ENCODE measurements at places on chromosomes 7 and 10.

DNA sequence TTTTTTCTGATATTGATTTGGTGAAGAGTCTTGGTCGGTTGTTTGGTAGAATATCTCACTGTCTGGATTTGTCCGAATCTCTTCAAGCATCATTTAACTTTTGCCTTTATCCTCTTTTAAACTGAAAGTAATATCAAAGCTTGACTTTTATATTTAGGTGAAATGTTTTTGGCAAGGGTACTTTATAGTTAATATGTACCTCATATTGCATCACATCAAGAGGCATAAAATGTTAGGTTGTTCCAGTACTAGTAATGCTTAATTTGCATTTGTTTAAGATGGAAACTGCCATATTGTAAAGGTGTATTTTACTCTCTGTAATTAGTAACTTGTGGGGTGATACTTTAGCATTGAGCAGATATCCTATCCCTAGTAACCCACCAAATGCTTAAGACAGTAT is 17.1 kb upstream of the DDX21 start:
- no peak for DNase-seq

DNA sequence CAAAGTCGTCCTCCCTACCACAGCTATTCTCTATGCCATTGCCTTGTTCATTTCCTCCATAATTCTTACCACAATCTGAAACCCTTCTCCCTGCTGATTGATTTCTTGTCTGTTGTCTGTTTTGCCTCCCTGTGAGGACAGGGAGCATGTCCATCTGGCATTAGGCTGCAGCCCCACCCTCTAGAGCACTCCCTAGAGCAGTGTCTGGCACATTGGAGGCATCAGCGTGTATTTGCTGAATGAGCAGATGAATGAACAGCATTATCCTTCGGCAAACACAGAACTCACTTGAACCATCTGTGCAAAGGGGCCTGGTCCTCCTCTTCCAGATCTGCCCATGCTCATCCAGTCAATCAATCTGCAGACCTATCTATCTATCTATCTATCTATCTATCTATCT is 5.1 kb upstream of the DMBT1 start:
- DNase-seq, result no peak

- DNase-seq, result no peak
Observed at GRCh38 chr10:84542522-84543490, 214.4 kb downstream of the CCSER2 start.

- DNase-seq, result no peak
Observed at GRCh38 chr10:109898666-109899355, 24.5 kb downstream of the XPNPEP1 start.

DNA sequence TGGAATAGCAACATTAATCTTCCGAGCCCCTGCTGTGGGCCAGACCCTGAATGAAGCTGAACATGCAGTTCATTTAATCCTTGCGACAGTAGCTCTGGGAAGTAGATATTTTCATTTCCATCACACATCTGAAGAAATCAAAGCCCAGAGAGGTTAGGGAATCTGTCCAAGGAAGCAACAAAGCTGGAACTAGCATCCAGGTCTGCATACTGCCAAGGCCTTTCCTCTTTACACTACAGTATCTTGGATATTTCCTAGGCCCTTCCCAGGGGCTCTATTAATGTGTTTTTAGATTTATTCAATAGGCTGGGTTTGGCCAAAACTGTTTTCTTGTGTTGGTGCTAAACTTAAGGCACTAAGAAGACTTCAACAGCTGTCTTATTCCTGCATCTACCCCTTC is 48.1 kb downstream of the FAM13C start:
- DNase-seq, result no peak

DNA sequence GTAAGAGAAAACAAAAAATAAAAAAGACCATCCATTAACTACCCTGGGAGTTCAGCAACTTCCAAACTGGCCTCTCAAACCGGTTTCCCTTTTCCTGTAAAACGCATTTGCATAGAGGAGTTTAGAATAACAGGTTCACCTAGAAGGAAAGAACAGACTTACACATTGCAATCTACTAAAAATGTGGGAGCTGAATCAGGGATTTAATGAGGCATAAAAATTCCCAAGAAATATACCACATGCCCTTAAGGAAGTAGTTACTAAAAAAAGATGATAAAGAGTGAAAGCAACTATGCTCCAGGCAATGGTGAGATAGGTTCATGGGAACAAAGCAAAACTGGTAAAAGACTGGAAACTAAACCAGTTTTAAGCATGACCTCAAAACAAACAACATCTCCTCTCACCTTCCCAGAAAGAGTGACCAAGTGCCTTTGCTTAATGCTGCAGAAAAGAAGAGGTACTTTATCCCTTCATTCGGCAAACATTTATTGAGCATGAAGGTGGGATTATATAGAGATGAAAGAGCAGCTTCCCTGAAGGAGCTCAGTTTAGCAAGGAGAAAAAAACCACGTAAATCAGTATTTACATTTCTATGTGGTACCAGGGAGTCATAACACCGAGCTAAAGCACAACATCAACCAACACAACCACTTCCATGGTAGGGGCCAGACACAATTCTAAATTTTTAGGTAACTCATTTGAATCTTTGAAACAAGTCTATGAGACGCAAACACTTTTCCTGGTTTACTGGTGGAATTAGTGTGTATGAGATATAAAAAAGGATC is 152.8 kb downstream of the SGMS1 start:
- no peak for DNase-seq

Data from naive B cell (primary cell).